Left forelimb (tissue), 1 donor: ENCODE measurements at places on chromosomes 2 and 18.

GRCh38 chr2:229831805-229832509, 89.9 kb downstream of the TRIP12 start:
- DNase-seq, result no peak

DNA sequence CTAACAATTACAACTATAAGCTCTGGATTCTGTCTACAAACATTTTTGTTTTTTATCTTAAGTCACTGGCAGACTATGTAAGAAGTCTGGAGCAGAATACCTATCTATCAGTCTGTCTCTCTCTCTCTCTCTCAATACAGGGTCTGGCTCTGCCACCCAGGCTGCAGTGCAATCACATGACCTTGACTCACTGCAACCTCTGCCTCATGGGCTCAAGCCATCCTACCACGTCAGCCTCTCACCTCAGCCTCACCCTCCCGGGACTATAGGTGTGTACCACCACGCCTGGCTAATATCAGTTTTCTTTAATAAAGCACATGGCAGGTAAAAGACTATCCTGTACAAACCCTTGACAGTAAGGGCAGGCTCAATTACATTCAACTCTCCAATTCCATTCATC, 96.9 kb downstream of the OSBPL1A start:
- no peak for DNase-seq

GRCh38 chr2:73297586-73297985, 4.2 kb upstream of the EGR4 start:
- DNase-seq, result no peak

DNA sequence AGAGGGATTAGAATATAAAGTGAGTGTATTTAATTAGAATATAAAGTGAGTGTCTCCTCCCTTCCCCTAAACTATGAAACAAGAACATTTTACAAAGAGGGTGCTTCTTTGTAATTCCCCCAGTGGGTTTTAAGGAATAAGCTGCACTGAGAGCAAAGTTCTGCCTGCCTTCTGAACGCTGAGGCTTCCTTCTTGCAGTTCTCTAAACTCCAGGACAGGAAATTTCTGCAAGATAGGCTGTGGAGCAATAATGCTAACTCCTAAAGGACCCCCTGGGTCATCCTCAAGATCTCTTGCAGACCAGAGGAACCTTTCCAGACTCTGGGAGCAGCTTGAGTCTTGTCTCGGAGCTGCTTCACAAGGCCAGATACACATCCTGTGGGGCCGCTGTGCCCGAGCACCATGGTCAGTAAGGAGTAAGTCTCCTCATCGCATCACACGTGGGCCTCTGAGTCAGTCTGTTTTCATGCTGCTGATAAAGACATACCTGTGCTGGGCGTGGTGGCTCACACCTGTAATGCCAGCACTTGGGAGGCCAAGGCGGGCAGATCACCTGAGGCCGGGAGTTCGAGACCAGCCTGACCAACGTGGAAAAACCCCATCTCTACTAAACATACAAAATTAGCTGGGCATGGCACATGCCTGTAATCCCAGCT, 87.5 kb upstream of the KCNE4 start:
- DNase-seq, result no peak

DNA sequence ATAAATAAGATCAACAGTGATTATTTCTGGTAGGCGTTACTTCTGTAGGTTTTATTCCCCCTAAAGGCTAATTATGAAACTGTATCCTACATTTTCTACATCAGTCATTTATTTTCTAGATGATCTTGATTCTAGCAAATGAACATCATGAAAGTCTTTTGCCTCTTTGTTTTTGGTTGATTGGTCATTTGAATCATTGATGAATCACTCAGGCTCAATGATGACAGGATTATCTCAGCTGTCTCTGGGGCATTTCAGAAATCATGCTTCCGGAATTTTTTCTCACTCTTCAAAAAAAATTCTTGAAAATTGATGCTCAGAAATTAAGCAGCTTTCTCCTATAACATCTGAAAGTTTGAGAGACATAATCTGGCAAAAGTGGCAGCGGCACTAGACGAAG, 298.9 kb upstream of the TCF4 start:
- no peak for DNase-seq

DNA sequence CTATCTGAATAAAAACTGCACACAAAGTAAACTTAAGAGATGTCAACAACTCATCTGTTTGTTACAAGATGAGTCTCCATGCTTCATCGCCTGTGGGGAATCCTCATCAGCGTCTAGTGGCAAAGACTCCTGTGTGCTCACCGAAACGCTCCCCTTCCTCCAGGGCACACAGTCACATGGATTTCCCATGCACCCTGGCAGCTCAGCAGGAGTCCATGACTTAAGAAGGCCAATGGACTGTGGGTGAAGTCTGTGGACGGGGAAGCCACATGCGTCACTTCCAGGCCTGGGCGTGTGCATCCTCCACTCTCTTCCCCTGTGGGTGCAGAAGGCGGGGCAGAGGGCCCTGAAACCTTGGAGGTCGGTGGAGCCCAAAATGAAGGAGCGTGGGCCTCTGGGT, 41.1 kb downstream of the ID2 start:
- DNase-seq, result no peak
